ENCODE measurements at places on chromosomes 3 and 15.

GRCh38 chr15:25903024-25903581 lies 40.0 kb upstream of the ATP10A start:
- DNase-seq, result no peak

DNA sequence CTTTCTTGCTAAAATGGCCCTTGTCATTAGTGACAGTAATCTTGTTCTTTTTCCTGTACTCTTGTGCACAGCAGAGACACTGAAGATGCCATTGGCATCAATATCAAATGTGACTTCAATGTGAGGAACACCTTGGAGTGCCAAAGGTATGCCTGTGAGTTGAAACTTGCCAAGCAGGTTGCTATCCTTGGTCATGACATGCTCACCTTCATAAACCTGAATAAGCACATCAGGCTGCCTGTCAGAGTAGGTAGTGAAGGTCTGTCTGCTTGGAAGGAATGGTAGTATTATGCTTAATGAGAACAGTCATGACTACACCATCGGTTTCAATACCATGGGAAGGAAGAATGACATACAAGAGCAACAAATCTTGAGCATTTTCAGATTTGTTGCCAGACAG lies 6.3 kb upstream of the RAB5A start:
- DNase-seq, result no peak

- DNase-seq, result no peak
Measured at GRCh38 chr3:172846103-172846561, 95.6 kb downstream of the ECT2 start.

GRCh38 chr3:149459491-149460059 lies 14.9 kb upstream of the TM4SF4 start:
- no peak for DNase-seq

DNA sequence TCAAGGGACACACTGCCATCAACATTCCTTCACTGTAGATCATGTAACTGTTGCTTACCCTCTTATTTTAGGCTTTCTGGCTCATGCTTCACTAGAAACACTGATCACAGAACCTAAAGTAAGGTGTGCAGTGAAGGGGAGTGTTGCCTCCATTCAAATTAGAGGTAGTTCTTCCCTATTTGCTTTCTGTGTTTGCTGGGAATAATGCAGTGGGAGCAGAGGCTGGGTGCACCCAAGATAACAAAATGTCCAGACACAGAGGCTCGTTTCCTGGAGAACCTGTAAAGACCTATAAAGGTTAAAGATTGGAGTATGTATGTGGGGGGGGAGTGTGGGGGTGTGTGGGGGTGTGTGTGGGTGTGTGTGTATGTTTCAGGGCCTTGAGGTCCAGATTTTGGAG lies 2.1 kb upstream of the CLDN18 start:
- DNase-seq, result no peak

DNA sequence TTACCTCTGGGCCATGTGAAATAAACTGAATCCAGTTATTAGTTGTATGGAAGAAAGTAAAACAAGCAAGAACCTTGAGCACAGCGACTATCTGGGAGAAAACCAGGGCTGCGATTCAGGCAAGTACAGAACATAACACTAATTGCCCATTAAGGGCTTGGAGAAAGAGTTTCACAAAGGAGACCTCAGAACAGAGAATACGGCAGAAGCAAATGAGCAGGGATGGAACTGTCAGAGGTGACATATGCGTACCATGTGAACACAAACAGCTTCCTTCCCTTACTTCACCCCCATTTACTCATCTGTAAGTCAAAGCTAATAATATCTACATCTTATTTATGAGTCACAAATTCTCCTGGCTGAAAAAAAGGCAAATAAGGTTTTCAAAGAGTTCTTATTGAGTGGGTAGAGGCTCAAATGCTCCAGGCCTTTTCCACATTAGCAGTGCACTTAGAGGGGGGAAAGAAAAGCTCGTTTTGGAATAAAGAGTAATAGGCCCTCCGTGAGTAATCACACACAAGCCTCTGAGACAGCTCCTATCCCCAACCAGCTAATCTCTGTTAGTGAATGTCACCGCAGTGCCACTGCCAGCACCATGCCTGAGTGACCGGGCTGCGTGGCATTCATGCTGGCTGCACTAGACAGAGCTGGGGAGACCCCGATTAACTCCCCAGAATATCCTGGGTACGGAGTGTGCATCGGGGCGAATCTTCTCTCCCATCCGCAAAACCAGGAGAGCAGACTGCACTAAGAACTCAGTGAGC lies 2.6 kb downstream of the PCSK6 start:
- DNase-seq, result no peak

GRCh38 chr15:78003539-78004008 lies 73.9 kb downstream of the TBC1D2B start:
- DNase-seq, result no peak

DNA sequence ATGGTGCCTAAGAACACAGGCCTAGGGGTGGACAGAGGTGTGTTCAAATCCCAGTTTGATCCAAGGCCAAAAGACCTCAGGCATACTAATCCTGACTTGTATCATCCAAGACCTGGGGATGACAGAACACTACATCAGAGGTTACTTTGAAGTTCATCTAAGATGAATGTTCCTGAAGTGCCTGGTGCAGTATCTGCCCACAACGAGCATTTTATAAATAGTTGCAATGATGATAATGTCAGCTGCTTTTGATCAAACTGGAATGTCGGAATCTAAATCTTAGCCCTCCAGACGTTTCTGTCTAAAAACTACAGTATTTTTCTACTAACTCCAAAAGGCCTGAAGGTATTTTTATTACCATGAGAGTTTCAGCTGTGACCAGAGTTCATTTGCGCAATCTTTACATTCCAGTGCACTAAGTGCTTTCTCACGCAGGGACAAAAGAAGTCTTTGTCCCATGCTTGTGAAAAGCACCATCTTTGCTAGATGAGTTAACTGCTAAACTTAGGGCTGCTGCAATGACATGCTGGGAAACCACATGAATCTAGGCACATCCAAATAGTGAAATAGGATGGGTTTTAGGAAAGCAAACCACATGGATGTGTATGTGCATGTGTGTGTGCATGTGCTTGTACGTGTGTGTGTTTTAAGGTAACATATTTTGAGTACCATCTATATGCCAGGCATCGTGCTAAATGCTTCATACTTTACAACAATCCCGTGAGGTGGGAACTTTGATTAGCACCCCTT lies 18.1 kb downstream of the ANXA2 start:
- no peak for DNase-seq

DNA sequence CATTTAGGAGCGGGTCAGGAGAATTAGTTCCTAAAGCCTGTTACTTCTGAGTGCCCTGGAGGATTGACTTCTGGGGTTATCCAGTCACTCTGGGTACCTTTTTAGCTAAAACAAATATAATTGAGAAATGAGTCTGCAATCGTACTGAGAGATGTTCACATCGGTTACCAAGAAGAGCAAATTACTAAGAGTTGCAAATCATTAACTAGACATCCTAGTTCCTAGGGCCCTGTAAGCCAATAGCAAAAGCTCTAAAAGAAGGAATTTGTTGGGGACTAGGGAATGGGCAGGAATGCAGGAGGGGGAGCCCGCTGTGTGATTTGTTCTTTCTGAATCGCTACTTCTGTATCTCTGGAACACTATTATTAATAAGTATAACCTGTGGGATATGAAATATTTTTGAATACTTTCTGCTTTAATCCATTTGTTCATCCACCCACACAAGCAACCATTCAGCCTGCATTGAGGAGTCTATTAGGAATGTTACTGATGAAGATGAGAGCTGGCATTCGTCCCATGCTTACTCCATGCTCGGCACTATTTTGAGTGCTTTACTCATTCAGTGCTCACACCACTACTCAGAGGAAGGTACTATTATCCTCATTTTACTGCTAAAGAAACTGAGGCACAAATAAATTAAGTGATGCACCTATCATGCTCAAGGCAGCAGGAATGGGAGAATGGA lies 31.5 kb upstream of the KY start:
- no peak for DNase-seq

DNA sequence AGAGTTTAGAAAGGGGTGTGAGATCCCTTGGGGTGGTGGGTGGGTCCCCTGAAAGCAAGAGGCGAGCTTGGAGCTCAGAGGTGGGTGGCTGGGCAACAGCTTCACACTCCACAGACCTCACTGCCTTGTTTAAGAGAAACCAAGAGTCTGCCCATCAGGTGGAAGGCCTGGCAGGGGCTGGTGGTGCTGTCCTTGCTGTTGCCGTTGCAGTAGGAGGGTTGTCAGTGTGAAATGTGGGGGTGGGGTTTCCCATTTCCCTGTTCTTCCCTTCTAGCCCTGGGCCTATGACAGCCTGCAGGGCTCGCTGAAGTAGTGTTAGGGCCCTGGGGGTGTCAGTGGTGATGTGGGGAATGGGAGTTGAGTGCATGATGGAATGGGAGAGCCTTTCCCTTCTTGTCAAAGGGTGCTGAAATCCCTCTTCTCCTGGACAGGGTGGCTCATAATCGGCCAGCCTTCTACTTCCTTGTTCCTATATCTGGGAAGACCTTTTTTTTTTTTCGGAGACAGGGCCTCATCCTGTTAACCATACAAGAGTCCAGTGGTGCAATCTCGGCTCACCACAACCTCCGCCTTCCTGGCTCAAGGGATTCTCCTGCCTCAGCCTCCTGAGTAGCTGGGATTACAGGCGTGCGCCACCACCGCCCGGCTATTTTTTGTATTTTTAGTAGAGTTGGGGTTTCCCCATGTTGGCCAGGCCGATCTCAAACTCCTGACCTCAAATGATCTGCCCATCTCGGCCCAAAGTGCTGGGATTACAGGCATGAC lies 4.3 kb downstream of the PLEKHO2 start:
- no peak for DNase-seq

- DNase-seq, result no peak
Measured at GRCh38 chr3:184846496-184846895, 34.5 kb downstream of the VPS8 start.

- DNase-seq, result no peak
Measured at GRCh38 chr3:14505803-14506500, 34.2 kb downstream of the GRIP2 start.

- no peak for DNase-seq
Measured at GRCh38 chr3:195698325-195698646, 22.5 kb upstream of the MUC20 start.

GRCh38 chr3:113287803-113288648 lies 76.7 kb downstream of the BOC start:
- peak; percentile 28 for DNase-seq

- DNase-seq, result no peak
Measured at GRCh38 chr3:101217472-101218245, 102.7 kb downstream of the IMPG2 start.

DNA sequence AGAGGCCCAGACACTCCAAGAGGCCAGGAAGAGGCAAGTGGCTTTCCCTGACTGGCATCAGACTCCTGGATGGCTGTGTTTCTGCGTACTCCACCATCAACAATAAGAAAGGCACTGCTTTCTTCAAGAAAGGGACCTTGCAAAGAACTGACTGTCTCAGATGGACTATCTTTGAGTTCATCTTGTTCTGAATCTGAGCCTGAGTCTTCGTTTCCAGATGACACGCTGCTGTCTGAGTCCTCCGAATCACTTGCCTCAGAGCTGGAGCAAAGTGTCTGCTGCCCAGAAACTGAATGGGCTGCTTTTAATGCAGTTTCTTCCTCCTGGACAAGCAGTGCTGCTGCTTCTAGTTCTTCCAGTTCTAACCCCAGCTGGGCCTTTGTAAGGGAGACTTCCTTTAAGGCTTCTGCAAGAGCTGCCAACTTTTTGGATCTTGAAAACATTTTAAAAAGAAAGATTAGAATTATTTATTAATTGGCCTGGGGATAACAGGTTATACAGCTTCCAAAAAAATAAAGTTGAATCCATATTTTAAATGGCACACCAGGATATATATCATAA lies 97.8 kb downstream of the SHQ1 start:
- no peak for DNase-seq

DNA sequence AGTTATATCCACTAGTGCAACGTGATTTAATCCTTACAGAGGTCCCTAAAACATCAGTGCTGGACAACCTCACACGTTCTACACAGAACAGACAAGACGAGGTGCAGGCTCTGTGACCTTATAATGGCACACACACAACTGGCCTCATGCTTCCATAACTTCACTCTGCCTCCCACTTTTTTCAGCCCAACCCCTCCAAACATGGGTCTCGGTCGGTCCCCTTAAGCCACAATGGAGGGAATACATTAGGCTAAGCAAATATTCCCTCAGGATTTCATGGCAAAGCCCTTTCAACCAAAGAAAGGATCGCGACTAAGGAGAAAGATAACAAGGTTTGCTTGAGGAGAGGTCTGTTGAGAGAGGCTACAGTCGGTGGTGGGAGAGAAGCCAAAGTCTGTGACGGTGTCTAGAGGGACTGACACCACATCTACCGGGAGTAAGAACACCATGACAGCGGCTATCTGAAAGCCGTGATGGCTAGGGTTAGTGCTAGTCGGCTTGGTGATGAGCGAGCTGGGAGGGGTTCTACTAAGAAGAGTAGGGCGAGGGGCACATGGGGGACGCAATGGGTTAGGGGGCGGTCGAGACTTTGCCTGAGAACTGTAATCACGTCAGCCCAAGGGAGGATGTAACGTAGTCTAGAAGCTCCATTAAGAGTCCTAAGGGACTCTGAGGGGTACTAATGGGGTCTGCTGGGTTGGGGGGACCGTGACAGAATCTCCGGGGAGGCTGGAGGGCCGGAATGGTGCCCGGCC lies 1.0 kb downstream of the MYO9A start:
- DNase-seq, result no peak

DNA sequence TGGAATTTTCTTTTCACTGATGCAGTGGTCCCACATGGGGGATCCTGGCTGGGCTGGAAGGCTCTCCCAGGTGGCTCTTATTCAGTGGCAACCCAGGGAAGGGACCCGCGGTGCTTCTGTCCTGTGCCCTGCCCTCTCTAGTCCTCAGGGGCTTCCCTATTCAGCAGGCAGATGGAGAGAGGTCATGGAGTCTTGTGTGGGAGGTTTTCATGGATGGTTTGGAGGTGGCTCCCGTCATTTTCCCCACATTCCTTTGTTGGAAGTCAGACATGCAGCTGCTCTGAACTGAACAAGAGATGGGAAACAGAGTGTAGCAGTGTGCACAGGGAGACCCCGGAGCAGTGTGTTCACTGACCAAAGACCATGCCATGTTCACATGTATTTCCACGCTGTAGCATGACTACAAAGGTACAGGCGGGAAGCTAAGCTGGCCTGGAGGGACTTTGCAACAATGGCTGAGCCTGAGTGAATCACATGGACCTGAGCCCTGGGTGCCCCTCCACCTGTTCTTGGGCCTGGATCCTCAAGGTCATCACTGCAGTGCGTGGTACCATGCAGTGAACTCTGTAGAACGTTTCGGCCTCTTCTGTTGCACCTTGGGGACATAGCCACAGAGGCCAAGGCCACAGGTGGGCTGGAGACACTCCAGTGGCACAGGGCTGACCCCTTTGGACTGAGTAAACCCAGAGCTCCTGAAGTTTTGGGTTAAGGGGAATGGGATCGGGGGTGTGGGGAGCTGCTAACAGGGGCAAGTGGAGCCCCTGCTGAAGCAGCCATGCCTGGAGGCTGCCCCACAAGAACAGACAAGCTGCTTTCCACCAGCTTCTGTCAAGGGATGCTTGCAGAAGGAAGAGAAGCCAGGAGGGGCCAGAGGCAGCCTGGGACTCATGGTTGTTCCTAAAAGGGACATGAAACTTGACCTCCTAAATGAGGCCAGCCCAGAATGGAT lies 123.0 kb downstream of the ASB7 start:
- DNase-seq, result no peak

Measured in stimulated activated CD4-positive, alpha-beta T cell treated with anti-CD3 and anti-CD28 coated beads, Interleukin-1b, Interleukin-23, amount 100 ng/mL, for 24 hours (primary cell).